Astrocyte (in vitro differentiated cells and primary cell): ENCODE measurements at places on chromosomes 5 and 9. TPM values are rescaled to one million over a fixed set of nuclear protein-coding genes. Genes with fewer than 3 reads are reported as not detected.

DNA sequence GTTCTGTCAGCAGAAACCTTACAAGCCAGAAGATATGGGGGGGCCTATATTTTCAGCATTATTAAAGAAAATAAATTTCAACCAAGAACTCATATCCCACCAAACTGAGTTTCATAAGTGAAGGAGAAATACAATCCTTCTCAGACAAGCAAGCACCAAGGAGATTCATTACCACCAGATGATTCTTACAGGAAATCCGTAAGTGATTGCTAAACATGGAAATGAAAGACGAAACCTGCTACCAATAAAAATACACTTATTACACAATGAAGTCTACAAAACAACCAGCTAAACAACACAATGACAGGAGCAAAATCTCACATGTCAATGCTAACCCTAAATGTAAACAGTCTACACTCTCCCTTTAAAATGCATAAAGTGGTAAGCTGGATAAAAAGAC, 17.8 kb upstream of the C9orf72 start:
- no peaks in the 10 kb centered on the region for H3K4me1 ChIP-seq
- H3K36me3 ChIP-seq, result no peaks in the 10 kb centered on the region
- no peak overlapping the region for H3K27ac ChIP-seq
- no peak overlapping the region for H3K4me3 ChIP-seq
- no peaks in the 10 kb centered on the region for H3K27me3 ChIP-seq
- no peak for DNase-seq

DNA sequence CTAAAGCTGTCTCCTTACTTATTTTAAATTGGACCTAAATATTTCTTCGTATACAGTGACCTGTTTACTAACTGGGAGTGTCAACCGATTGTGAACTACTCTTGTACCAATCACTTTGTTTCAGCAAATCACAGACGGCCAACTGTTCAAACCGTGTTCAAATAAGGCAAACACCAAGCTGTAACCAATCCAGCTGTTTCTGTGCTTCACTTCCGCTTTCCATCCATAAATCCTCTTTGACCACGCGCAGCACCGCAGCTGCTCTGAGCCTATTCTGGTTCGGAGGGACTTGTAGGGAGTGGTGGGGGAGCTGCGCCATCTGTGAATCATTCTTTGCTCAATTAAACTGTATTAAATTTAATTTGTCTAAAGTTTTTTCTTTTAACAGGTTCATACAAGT, 4.8 kb upstream of the FAM240B start:
- no peaks in the 10 kb centered on the region for H3K4me1 ChIP-seq
- no peak for DNase-seq
- H3K27ac ChIP-seq, result no peak overlapping the region
- H3K36me3 ChIP-seq, result no peaks in the 10 kb centered on the region
- H3K4me3 ChIP-seq, result no peak overlapping the region

DNA sequence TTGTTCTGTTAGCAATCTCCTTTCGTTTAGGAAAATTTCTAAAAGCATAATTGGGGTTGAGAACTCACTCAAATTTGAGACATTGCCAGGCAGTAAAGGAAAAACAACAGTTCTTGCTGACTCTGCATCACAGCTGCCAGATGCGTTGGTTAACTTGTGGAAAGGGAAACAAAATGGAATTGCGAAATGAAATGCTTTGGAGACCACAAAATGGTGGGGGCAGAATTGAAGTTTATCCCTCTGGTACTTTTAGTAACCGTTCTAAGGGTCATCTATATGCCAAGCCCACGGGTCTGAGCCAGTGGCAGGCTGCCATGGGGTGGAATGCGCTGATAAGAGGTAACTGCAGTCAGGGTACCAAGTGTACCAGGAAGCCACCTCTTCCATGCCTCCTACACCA, 28.6 kb upstream of the SELENOP start:
- peak; percentile 81 for DNase-seq
- H3K4me3 ChIP-seq, result no peak overlapping the region
- no peaks in the 10 kb centered on the region for H3K4me1 ChIP-seq
- H3K27me3 ChIP-seq, result no peaks in the 10 kb centered on the region
- H3K36me3 ChIP-seq, result no peaks in the 10 kb centered on the region

GRCh38 chr9:97480749-97481148, 20.7 kb upstream of the TMOD1 start:
- no peaks in the 10 kb centered on the region for H3K4me1 ChIP-seq
- no peak for DNase-seq
- no peaks in the 10 kb centered on the region for H3K36me3 ChIP-seq
- H3K27me3 ChIP-seq, result no peaks in the 10 kb centered on the region
- H3K27ac ChIP-seq, result no peak overlapping the region

The ESM1 gene
- total RNA-seq, result 0.54 TPM in 1 of 2 replicates, not detected in the other

- no peak overlapping the region for H3K27ac ChIP-seq
- H3K27me3 ChIP-seq, result no peaks in the 10 kb centered on the region
- H3K36me3 ChIP-seq, result no peaks in the 10 kb centered on the region
- no peak for DNase-seq
These were observed 15.7 kb downstream of the PIP5K1B start for GRCh38 chr9:68720656-68721313.

GRCh38 chr5:124121198-124121597, 609.2 kb downstream of the CSNK1G3 start:
- no peak for DNase-seq
- H3K27ac ChIP-seq, result no peak overlapping the region
- no peaks in the 10 kb centered on the region for H3K4me1 ChIP-seq

GRCh38 chr5:127549551-127549950, 32.1 kb downstream of the PRRC1 start:
- no peak overlapping the region for H3K4me3 ChIP-seq
- no peaks in the 10 kb centered on the region for H3K4me1 ChIP-seq
- no peak for DNase-seq
- H3K27me3 ChIP-seq, result no peaks in the 10 kb centered on the region

DNA sequence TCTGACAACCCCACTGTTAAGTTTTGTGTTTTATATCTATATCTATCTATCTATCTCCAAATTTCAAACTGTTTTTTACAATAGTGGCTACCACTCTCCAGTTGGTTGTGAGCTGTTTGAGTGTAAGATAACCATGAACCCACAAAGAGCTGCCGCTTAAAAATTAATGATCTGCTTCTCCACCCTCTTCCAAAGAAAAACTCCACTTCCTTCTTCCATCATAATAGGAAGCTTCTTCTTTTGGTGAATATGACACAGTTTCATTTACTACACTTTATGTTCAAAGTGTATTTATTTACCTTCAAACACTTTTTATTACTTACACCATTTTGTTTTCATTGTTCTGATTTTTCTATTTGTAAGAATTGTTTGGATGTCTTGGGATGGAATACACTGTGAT, 37.9 kb downstream of the SPZ1 start:
- no peaks in the 10 kb centered on the region for H3K4me1 ChIP-seq
- H3K36me3 ChIP-seq, result no peaks in the 10 kb centered on the region
- no peak overlapping the region for H3K4me3 ChIP-seq
- no peaks in the 10 kb centered on the region for H3K27me3 ChIP-seq
- no peak for DNase-seq

The PKD2L2 gene
- not detected in 2 replicates for total RNA-seq

DNA sequence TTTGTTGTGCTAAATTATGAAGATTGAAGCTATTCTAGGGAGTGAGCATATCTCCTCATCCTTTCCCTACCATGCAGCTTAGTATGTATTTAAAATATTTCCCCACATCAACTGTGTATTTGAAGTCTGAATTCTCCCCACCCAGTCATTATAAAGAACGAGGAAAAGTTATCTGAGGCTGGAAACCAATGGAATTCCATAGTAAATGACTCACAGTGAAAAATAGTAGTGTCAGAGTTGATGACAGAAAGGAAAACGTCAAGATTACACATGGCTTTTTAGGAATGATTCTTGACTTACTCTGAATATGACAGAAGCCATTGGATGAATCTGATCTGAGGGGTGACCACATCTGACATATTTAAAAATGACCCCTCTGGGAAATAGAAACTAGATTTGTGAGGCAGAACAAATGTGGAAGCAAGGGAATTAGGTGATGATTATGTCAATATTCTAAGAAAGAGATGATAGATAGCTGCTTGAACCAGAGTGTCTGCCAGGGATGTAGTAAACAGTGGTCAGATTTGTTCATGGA, 1768.9 kb upstream of the CDH9 start:
- no peaks in the 10 kb centered on the region for H3K27me3 ChIP-seq
- H3K4me3 ChIP-seq, result no peak overlapping the region
- no peaks in the 10 kb centered on the region for H3K4me1 ChIP-seq
- H3K36me3 ChIP-seq, result no peaks in the 10 kb centered on the region
- peak; percentile 2 for DNase-seq

DNA sequence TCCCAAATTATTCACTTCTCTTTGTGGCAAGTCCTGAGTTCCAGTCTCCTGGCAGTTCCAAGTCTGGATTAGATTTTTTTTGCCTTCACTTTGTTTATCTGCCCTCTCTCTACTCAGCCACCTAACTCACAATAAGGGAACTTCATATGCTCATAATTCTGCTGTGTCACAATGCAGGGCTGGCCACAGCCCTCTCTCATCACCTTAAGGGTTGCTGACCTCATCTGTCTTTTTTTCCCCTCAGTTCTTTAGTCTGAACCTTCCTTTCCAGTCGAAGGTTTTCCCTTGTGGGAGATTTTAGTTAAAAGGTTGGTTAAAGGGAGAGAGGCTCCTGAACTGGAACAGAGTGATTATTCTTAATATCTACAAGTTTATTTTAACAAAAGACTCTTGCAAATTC, 4.1 kb downstream of the BAG1 start:
- peaks cover 12% of the 10 kb centered on the region for H3K4me1 ChIP-seq
- H3K4me3 ChIP-seq, result no peak overlapping the region
- DNase-seq, result no peak

- H3K4me1 ChIP-seq, result peaks cover 25% of the 10 kb centered on the region
- H3K27ac ChIP-seq, result no peak overlapping the region
- no peaks in the 10 kb centered on the region for H3K36me3 ChIP-seq
- H3K4me3 ChIP-seq, result no peak overlapping the region
These were observed 405.5 kb downstream of the ARHGEF28 start for GRCh38 chr5:74031536-74031935.

The CCDC69 gene
- total RNA-seq, result 2.0 and 4.1 TPM in 2 replicates

DNA sequence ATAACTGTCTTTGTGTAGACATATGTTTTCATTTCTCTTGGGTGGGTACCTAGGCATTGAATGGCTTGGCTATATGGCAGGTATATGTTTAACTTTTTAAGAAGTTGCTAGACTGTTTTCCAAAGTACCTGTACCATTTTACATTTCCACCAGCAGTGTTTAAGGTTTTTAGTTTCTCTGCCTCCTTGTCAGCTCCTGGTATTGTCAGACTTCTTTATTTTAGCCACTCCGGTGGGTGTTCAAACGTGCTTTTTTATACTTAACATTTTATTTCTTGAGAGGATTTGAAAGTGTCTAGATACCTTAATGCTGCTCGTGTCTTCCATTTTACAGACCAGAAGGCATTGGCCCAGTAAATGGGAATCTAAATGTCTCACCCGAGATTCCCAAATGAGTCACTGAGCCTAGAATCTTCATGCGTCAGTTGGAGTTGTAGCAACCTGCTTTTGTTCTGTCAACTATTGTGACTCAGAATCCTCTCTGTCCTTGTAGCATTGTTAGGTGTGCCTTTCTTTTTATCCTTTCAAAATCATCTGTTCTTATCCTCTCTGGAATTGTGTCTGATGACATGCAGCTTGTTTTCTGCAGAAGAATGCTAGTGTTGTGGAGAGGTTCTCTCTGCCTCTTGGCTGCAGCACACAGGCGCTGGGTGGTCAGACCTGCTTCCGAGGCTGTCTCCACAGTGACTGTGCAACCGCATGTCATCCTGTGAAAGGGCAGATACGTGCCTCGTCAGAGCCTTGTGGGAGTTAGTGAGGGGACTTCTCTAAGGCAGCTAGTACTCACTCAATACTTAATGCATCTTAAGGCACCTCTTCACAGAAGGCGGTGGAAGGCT, 291.8 kb downstream of the AOPEP start:
- peak overlapping the region; percentile 94 for H3K27ac ChIP-seq
- peaks cover 37% of the 10 kb centered on the region for H3K4me1 ChIP-seq
- peaks cover 53% of the 10 kb centered on the region for H3K36me3 ChIP-seq
- H3K27me3 ChIP-seq, result no peaks in the 10 kb centered on the region

DNA sequence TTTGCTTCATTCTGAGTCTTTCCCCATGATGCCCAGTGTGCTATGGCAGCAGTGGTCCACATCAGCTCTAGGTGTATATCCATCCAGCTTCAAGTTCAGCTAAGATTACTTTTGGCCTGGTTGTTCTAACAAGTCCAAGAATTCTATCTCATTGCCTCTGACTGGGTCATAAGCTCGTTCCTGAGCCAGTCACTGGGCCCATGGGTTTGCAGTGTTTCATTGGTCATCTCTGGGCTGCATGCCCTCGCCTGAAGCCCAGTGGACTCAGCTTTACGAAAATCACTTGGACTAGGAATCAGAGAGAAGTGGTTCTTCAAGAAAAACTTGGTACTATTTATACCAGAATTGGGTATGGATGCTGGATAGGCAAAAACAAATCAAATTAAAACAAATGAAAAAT, 16.1 kb upstream of the ARHGAP26 start:
- no peaks in the 10 kb centered on the region for H3K27me3 ChIP-seq
- no peaks in the 10 kb centered on the region for H3K36me3 ChIP-seq
- DNase-seq, result no peak

GRCh38 chr9:80596579-80596978, 1024.8 kb downstream of the TLE4 start:
- H3K27me3 ChIP-seq, result no peaks in the 10 kb centered on the region
- H3K27ac ChIP-seq, result no peak overlapping the region
- H3K36me3 ChIP-seq, result no peaks in the 10 kb centered on the region
- H3K4me1 ChIP-seq, result no peaks in the 10 kb centered on the region

The TMEM215 gene
- 1.4 and 3.0 TPM in 2 replicates for total RNA-seq

The TXN gene
- total RNA-seq, result 259 and 302 TPM in 2 replicates

GRCh38 chr9:4079906-4080305, 220.0 kb downstream of the GLIS3 start:
- peaks cover 6% of the 10 kb centered on the region for H3K4me1 ChIP-seq
- H3K4me3 ChIP-seq, result no peak overlapping the region
- no peak overlapping the region for H3K27ac ChIP-seq
- H3K36me3 ChIP-seq, result no peaks in the 10 kb centered on the region

The CYSRT1 gene
- total RNA-seq, result 1.2 and 1.3 TPM in 2 replicates

DNA sequence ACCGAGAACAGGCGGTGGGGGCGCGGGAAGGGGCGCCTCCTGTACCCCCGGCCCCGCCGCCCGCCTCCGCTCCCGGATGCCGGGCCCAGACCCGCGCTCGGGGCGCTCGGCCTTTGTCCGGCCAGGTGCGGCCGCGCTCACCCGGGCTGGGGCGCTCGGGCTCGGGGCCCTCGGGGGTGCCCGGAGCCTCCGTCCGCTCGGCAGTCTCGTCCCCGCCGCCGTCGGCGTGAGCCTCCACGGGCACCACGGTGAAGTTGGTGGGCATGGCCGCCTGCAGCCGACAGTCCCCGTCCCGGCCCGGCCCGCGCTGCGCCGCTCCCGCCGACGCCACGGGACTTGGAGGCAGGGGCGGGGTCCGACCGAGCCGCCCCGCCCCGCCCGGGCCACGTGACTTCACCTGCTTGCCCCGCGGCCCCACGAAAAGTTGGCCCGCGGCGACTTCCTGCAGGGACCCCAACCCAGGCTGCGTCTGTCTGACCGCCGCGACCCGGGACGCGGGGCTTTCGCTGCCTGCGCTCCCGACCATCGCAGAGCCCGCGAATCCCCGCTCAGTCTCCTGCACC, at the start of gene SLC12A7:
SLC12A7 (minus strand) TSS at position 337 of the 563 bp plus-strand sequence; CDS start at position 265, 72 bp downstream.
- H3K4me1 ChIP-seq, result no peaks in the 10 kb centered on the region
- no peaks in the 10 kb centered on the region for H3K36me3 ChIP-seq
- H3K27ac ChIP-seq, result no peak within 1 kb of the TSS
- DNase-seq, result no peak

The PIP5KL1 gene
- 4.6 and 4.9 TPM in 2 replicates for total RNA-seq

GRCh38 chr5:155530046-155530445, 516.5 kb downstream of the KIF4B start:
- H3K36me3 ChIP-seq, result no peaks in the 10 kb centered on the region
- H3K27ac ChIP-seq, result no peak overlapping the region
- H3K4me3 ChIP-seq, result no peak overlapping the region
- H3K4me1 ChIP-seq, result no peaks in the 10 kb centered on the region
- peak; percentile 8 for DNase-seq
